Germinal center (tissue), 1 donor: ENCODE measurements at places on chromosomes 12 and 14.

DNA sequence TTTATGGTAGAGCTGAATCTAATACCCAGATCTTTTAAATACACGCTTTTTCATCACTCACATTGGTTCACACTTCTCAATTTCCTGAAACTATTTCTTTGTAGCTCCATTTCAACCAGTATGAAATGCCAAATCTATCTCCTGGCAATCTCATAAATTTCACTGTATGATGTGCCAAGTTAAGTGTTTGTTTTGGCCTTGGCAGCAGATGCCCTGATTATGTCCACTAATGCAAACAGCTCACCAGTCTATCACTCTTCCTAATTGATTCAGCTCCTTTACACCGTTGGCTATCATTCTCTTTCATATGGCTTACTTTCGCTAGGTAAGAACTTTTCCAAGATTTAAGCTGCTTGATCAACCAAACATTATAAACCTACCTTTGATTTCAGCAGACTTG lies 58.6 kb downstream of the ZFC3H1 start:
- no peak for DNase-seq

DNA sequence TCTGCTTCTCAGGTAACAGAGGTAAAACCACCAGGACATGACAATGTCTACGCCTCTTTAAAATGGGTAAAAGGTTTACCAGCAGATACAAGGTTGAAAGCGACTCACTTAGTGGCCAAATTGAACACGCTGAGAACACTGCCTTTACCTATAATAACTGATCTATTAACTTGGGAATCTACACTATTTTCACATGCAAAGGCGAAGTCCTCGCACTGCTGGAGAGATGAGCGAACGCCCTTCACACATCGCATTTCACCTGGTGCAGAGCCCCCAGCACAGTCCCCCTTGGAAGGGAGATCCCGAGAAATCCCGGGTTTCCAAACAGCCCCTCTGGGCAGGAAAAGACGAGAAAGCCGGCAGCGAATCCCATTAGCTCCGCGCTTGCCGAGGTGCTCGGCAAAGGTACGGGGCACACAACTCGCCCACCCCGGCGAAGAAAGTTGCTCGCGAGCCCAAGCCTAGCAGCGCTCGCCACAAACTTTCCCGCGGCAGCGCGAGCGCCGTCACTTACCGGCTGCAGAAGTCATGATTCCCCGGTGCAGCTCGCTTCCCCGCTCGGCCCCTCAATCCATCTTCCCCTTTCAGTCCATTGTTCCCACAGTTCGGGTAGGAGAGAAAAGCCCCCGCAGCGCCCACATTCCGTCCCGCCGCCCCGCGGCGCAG lies 423 bp downstream of the FGD6 start:
- no peak for DNase-seq

DNA sequence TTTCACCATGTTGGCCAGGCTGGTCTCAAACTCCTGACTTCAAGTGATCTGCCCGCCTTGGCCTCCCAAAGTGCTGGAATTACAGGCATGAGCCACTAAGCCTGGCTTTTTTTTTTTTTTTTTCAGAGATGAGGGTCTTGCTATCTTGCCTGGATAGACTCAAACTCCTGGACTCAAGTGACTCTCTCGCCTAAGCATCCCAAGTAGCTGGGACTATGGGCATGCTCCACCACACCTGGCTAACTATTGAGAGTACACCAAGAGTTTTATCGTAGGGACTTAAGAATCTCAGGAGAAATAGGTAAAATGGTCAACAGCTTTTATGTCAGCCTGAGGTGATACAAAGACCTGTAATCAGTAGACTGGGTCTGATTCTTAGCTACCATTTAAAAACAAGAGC lies 31.2 kb upstream of the SIX1 start:
- DNase-seq, result no peak

DNA sequence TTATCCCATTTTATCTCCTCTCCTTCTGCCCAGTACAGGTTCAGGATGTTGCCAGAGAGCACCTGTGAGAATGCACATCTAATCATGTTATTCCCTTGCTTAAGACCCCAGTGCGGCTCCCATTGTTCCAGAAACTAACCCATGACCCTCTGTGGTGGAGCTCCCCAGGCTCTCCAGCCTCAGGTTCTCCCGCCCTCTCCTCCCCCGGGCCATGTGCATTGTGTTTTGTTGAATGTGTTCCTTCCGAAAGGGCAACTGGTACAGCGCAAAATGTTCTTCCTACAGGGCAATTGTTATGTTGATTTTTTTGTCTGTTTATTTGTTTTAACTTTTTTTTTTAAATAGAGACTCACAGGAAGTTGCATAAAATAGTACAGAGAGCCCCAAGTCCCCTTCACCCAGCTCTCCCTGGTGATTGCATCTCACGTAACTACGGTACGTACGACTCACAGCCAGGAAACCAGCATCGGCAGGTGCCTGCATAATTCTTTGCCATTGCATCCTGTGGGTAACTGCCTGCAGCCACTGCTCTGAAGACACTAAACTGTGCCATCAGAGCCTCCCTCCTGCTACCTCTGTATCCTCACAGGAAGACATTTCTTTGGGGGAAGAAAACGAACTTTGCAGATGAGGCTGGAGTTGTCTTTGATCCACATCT lies 31.2 kb downstream of the TMEM132C start:
- DNase-seq, result no peak
